Activated T-cell treated with anti-CD3 and anti-CD28 coated beads for 4 hours (primary cell): ENCODE measurements at places on chromosomes 13 and 19.

DNA sequence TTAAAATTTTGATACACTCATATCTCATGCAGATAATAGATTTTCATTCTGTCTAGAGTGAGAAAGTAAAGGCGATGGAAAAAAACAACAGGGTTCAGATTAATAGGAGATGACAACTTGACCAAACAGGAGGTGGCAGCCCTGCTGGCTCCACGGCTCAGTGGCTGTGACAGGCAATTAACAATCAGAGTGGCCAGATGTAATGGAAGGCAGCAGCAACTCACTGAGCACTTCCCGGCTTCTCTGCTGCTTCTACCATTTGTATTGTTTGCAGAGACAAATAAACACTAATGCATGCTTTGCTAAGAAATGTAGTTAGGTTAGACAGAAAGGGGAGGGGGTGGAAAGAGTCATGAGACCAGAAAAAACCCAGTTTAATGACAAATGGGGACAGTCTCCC lies 473.0 kb upstream of the SLC10A2 start:
- no peak for DNase-seq

GRCh38 chr19:10454267-10454666 lies 33.9 kb downstream of the PDE4A start:
- DNase-seq, result no peak

GRCh38 chr13:106475852-106476251 lies 59.6 kb downstream of the EFNB2 start:
- no peak for DNase-seq

- no peak for DNase-seq
Observed at GRCh38 chr13:100454876-100455275, 133.7 kb downstream of the GGACT start.

- DNase-seq, result no peak
Observed at GRCh38 chr13:64755961-64756360, 2474.2 kb downstream of the PCDH9 start.

DNA sequence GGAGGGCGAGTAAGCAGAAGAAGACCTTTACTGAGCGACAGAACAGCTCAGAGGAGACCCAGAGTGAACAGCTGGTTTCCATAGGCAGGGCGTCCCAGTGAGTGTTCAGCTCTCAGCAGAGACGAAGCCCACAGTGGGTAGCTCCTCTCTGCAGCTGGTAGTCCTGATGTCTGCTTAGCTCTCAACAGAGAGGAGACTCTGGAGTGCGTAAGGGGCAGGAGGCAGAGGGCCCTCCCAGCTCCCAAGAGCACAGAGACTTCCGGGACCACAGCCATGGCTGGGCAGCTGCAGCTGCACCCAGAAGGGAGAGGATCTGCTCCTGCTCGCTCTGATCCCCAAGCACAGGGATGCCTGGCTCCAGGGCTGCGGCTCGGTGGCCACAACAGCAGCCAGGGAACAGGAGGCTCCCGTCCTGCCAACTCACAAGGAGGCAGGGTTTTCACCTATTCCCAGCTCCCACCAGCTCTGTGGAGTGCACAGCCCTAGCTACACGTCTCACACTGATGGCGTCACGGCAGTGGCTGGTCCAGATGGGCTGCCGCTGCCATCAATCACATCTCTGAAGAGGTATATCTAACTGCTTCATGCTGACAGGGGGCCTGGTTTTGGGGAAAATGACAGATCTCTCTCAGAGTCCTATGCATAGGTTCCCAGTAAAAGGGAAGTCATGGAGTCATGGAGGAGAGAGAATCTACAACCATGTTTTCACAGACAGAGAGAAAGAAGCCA lies 2660.1 kb upstream of the PCDH20 start:
- DNase-seq, result no peak

- no peak for DNase-seq
Observed at GRCh38 chr13:106472621-106473020, 62.8 kb downstream of the EFNB2 start.

DNA sequence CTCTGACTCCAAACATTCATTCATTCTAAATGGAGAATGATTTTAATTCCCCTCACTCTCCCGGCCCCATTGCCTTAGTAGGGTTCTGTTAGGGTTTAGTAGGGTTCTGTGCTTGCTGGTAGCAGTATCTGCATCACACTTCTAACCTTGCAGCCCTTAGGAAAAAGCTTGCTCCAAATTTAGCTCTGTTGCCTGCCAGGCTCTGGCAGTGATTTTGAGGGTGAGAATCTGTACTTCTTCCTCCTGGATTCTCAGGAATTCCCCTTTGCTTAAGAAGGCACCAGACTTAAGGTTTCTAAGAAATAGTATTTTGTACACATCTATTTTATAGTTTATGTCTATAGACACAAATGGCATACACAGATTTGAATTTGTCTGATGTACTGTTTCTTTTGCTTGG lies 14.7 kb downstream of the B3GLCT start:
- no peak for DNase-seq

- no peak for DNase-seq
Observed at GRCh38 chr19:47805313-47805712, 962 bp upstream of the TPRX1 start.

DNA sequence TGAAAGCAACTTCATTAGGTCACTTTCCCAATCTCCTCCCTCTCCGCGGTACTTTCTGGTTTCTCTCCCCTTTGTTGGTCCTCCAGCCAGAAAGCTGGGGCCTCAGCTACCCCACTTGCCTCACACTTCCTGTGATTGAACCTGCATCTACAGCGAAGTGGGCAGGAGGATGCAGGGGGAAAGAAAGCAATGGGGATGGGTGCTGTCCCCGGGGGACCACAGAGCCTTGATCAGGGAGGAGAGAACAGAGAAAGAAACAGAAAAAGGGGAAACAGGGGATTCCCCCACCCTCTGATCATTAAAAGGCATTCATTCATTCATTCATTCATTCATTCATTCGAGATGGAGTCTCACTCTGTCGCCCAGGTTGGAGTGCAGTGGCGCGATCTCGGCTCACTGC lies 74.2 kb downstream of the TRPM4 start:
- no peak for DNase-seq

DNA sequence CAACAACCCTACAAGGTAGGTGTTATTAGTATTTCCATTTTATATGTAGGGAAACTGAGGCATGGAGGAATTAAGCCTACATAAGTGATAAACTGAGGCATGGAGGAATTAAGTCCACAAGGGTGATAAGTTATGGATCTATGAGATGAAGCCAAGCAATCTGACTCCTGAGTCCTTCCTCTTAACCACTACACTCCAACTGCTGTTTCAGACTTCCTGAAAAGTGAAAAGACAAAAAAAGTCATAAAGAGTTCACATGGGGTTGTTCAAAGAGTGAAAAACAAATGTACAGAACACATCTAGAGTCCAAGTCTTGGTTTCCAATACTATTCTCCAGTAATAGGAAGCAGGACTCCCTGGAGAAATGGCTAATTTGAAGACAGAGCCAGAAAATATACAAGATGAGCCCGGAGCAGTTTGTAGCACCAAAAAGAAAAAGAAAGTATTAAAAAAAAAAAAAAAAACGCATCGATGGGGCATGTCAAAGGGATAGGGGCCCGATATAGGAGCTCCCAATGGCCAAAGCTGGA lies 12.1 kb downstream of the CRYL1 start:
- DNase-seq, result no peak

DNA sequence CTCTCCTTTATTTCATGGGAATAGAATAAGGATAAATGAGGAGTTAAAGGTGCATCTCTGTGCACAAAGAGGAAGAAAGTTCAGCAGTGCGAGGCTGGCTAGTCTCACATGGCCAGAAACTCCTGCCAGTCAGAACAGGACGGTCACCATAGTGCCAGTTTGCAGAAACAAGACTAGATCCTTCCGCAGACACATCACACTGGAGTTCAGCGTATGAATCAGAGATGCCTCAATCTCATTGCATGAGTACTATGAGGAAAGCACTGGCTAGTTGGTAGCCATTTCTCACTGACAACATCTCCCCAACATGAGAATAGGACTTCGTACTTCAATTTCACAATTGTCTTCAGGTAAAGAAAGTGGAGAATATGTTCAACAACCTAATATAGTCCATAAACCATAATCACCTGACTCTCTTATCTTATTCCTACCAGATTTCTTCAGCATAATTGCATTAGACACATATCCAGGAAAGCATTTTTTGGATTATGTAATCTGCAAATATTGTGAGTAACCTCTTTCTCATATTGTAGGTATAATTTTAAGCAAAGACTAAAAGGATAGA lies 34.9 kb downstream of the RXFP2 start:
- no peak for DNase-seq

DNA sequence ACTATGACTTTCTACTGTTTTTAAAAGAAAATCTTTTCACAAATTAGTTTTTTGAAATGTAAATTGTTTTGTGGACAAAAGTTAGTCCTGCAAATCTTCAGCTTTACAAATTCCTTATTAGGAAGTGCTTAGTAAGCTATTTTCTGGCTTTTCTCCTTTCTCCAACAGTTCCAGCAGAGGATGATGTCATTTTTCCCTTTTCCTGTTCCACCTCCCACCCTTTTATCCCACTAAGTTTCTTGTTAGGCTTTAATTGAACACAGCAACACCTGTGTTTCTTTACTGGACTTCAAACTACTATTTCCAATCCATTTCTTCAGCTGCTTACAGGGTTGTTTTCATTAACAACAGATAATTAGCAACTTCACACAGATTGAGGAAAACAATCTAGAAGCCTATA lies 389.2 kb downstream of the NDFIP2 start:
- DNase-seq, result no peak

DNA sequence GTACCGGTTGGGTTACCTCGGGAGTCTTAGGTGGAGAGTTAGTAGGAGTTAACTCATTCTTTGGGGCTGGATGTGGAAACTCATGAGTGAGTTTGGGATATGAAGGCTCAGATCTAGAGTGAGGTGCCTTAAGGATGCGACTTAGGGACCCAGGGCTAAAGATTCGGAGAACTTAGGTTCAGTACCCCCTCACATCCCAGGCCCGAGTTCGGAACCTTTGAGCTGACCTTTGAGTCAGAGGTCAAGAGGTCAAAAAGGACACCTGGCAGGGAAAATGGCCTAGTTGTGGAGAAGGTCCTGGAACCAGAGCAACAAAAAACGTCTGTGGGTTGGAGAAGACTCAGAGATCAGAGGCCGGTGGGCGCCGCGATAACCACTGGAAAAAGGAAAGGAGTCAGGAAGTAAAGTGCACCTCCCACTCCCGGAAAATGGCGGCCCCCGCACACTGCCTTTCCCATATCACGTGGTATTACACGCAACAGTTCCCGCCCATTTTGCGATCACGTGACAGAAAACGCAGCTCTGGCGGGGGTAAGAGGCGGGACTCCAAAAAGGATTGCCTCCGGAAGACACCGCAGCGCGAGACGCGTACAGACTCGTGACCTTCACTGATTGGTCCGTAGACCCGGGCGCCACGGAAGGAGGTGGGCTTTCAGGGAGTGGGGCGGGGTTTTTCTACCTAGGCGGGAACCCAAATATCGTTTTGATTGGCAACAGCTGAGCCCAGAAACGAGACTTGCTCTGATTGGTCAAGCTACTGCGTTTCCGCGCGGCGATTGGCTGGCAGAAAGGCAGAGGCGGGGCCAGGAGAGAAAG lies at the start of gene ACTMAP:
Gene ACTMAP, minus strand, starts transcription at position 420 of the 816 bp plus-strand sequence. CDS start 674 bp downstream, outside the sequence.
- peak; percentile 99 for DNase-seq

DNA sequence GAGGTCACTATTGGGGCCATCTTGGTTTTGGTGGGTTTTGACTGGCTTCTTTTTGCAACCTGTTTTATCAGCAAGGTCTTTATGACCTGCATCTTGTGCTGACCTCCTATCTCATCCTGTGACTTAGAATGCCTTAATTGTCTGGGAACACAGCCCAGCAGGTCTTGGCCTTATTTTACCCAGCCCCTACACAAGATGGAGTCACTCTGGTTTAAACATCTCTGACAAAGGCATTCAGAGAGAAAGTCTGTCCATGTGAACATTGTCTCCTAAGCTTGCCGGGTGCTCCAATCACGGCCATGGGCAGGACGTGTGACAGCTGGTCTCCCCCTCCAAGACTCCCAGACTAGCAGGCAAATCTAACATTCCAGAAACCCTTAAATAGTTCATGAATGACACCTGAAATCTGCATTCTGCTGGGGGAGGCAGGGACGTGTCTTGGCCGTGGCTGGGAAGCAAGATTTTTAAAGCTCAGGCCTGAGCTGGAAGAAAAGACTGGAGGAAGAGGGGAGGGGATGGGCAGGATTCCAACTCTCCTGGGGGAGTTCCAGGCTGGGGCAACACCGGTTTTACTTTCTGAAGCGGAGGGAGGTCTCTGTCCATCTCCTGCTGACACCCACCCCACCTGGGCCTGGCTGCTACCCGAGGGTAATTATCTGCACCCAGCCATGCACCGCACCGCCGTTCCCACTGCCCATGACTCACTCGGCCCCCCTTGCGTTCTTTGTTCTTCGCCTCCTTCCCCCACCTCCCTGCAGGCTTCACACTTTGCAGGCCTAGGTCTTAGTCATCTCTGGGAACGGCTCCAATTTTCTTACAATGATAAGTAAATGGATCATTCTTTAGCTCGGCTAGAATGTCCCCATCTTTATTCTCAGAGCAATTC lies 11.6 kb upstream of the OR1M1 start:
- no peak for DNase-seq

- peak; percentile 29 for DNase-seq
Observed at GRCh38 chr19:58009666-58010301, 7.2 kb upstream of the ZNF606 start.

DNA sequence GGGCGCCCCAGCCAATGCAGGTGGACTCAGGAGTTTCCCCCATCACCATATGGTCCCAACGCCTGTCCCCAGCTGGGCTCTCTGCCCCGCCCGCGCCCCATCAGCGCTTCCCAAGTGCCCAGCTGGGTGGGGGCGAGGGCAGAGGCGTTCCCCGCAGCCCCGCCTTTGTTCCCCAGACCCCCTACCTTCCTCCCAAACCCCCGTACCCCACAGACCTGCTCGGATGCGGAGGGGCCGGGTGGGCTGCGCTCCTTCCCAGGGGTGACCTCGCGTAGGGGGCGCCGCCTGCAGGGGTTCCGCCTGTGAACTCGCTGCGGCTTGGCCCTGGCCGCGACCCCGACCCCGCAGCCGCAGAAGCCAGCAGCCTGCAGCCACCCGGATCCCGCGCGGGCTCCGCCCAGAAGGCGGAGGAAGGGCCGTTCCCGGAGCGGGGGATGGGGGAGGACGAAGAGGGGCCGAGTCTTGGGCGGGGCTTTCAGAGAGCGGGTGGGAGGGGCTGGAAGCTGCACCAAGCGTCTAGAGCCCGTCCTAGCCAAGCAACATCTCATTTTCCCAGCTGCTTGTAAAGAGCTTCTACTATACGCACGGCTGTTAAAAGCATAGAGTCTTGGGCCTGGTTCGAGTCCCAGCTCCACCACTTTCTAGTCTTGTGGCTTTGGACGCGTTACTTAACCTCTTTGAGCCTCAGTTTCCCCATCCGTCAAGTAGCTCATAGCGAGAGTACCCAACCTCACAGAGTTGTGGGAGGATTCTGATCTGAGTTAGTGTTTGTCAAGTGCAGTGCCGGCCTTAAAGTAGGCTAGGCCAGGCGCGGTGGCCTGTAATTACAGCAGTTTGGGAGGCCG lies at the start of gene RAB3D:
Gene RAB3D, minus strand, starts transcription at position 404 of the 845 bp plus-strand sequence. CDS start 2,258 bp downstream, outside the sequence.
- peak; percentile 76 for DNase-seq
